NCI-H748 treated with DMSO at 0.1 percent for 48 hours (cell line): ENCODE measurements at places on chromosomes 11 and 22.

DNA sequence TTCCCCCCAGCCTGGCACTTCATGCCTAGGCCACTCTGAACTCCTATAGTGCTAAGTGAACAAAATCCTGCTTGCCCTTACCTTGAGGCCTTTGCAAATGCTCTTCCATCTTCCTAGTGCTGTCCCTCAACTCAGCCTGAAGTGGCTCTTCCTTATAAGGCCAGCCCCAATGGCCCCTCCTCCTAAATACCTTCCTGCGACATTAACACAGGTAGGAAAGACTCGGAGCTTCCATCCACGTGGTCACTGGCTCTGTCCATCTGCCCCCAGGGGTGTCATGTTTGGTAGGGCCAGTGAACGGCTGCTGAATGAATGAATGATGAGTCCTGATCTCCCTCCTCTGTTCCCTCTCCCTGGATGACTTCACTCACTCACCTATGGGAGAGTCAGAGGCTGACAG, 4.2 kb downstream of the PDE2A start:
- DNase-seq, result no peak

- DNase-seq, result no peak
Measured at GRCh38 chr22:23251445-23252093, 71.3 kb downstream of the BCR start.

- no peak for DNase-seq
Measured at GRCh38 chr11:1206391-1207271, 16.2 kb upstream of the MUC5B start.

DNA sequence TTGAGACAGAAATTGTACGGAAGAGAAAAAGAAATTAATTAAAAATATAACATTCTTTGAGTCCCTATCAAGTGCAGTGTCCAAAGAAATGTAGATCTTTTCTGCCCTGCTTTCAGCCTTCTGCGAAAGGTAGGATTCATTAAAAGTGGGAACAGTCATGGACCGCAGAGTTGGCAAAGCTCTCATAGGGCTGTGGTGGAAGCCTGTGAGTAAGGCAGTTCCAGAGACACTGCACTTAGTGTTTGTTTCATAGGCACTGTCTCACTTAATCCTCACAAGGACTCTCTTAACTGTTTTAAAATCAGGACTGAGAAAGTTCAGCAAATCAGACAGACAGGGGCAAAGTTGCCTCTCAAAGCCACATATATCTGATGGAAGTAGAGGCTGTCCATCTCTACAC, 5.5 kb downstream of the MRGPRX2 start:
- DNase-seq, result no peak

GRCh38 chr11:77590194-77590782, 535 bp downstream of the AQP11 start:
- DNase-seq, result no peak

- DNase-seq, result no peak
Measured at GRCh38 chr22:38314051-38314932, 2.9 kb downstream of the CSNK1E start.

GRCh38 chr11:114047327-114047726, 12.2 kb upstream of the ZBTB16 start:
- no peak for DNase-seq

DNA sequence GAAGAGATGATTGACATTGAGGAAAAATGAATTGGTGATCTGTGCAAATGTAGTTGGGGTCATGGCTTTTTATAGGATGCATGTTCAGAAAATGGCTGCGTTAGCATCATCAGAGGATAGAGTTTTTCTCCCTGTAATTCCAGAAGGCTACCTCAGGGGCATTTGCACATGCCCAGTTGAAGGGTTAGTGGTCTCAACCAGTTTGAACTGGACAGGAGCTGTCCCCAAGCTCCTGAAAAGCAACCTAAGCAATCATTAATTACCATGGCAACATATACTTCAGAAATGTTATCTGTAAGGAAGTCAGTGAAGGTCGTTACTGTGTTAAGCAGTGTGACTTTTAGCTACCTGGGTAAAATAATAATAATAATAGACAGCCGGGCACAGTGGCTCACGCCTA, 29.3 kb downstream of the TUG1 start:
- DNase-seq, result no peak

GRCh38 chr22:39249086-39249704, 4.4 kb upstream of the PDGFB start:
- DNase-seq, result no peak

DNA sequence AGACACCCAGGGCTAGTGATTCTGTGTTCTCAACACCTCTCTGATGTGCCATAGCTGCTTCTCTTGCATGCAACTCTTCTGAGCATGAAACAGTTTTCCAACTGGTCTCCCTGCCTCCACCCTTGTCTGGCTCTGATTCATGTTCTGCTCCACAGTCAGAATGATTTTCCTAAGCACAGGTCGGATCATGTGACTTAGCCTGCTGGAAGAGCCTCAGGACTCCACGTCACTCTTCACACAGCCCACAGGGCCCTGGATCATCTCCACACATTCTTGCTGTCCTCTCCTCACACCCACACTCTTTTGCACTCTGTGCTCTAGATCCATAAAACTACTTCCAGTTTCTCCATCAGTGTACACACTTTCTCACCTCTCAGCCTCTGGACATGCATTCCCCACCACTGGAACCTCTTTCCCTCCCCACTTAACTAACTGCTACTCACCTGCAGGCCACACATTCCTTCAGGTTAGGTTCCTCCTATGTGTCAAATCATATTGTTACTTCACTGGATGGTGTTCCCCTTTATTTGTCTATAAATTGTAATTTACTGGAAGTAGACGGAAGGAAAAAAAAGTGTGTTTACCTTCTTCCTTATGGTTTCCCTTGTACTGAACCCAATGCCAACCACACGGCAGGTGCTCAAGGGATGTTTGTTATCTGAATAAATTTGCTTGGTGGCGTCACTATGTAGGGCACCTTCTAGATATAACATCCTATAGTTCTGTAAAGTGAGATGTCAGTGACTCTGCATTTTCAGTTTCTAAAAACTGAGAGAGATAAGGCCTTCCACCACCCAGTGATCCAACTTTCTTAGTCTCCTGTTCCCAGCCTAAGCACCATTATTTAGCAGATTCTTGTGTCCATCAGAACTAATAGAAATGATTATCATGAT, 133.7 kb downstream of the ETS1 start:
- DNase-seq, result no peak

DNA sequence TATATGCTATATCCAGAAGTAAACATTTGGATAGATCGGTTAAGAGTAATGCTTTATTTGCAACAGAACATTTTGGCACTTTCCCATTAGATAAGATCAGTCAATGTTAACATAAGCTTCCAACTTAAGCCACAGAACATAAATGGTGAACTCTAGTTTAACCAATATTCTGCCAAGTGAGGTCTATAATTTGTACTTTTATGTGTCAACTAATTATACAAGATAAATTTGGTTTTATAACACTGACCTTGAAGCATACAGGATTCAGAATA, 23.5 kb upstream of the BLID start:
- DNase-seq, result no peak

- no peak for DNase-seq
Measured at GRCh38 chr11:86978756-86979608, 23.8 kb upstream of the FZD4 start.
